ENCODE measurements at places on chromosomes 16 and 17.

DNA sequence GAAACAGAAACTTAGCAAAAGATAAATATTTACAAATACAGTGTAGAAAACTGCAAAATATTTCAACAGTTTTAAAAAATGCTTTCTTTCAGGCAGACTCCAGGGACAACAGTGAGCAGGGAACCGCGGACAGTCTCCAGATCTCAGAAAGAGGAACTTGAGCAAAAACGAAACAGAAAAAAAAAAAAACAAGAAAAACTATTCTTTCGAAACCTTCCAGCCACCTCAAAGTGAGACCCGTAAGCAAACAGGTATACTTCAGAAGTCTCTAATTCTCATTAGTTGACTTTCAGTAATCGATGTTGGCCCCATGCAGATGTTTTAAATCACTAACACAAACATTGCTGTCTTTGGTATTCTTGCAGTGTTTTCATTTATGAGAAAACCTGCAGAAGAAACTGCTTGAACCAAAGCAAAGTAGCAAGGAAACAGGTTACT lies 15.7 kb upstream of the CCL1 start:
- DNase-seq = no peak

- no peak for DNase-seq
Observed at GRCh38 chr16:1781758-1782407, 488 bp downstream of the SPSB3 start.

- DNase-seq = no peak
Observed at GRCh38 chr17:42522798-42523278, 13.2 kb upstream of the NAGLU start.

DNA sequence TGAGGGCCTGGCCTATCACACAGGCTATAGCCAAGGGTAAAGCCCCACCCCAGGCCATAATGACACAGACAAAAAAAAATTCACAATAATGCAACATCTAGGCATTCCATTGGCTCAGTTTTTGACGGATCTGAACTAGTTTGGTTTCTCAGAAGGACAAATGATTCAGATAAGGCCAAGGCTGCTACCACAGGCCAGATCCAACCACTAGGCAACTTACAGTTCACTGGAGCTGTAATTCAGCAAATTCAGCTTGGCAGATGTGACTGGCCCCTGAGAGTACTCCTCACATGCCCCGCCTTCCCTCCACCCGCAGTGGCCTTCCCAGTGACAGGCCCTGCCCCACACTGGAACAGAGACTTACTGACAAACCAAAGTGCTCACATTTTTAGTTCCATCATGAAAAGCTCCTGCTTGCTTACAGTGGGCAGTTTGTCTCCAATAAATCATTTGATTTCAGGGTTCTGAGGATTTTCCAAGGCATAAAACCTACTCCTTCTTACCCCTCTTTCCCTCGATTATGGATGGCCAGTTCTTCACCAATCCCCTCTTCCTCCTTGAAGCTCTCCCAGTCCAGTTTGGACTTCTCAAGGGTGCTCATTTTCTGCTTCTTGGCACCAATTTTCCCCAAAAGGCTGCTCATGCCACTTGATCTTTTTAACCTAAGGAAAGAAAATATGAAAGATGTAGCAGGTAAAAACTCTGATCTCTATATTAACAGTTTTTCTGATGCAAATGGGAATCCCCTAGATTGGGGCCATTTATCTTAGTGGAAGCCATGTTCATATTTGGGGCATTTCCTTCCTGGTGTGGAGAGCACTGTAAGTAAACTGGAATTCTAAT lies 53.3 kb upstream of the BCAR1 start:
- DNase-seq = peak; percentile 95

DNA sequence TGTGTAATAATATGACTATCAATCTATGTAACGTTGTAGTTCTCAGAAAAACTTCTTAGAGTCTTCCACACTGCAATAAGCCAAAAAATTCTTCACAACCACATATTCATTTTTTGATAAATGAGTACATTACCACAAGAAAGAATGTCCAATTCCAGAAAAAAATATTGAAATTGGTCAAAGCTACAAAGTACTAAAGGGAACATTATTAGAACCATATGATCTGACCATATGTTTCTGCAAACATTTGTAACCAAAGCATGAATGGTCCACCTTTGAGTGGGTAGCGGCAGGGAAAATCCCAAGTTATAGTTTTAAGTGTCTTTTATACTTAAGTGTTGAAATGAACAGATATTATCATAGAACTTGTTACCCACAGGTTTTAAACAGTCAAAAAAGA lies 71.7 kb upstream of the NACA2 start:
- no peak for DNase-seq

- DNase-seq = no peak
Observed at GRCh38 chr16:2779151-2779920, 2.3 kb upstream of the ELOB start.

GRCh38 chr17:71107136-71107535 lies 937.8 kb downstream of the KCNJ2 start:
- DNase-seq = no peak

DNA sequence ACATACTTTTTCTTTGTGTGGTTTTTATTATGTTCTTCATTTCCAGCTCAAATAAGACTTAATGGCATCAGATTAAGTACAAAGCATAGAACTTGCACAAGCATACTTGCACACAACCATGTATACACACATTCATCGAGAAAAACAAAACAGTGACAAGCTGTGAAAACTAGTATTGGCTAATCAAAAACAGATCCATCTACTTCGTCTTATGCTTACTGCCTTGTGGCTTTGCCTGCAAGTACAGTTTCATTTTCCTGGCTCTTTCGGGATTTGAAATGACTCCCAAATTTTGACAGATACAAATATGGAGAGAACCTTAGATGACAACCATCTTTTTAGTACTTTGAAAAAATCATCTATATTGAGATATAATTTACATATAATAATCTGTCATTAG lies 338.3 kb downstream of the BCAS3 start:
- DNase-seq = no peak

- DNase-seq = no peak
Observed at GRCh38 chr16:66269617-66270332, 96.7 kb upstream of the CDH5 start.

- DNase-seq = peak; percentile 70
Observed at GRCh38 chr16:66414891-66415290, 12.2 kb upstream of the BEAN1 start.

Data from HFFc6 (cell line).